Vagina (tissue), 2 donors: ENCODE measurements at places on chromosomes 13 and 19.

- no peak for DNase-seq
Measured at GRCh38 chr19:19098703-19099632, 35.2 kb downstream of the SLC25A42 start.

- DNase-seq, result no peak
Measured at GRCh38 chr13:70668293-70668692, 560.0 kb upstream of the KLHL1 start.

- no peak for DNase-seq
Measured at GRCh38 chr13:48448959-48449614, 36.2 kb upstream of the LPAR6 start.

GRCh38 chr13:110759710-110760109, 46.2 kb downstream of the ING1 start:
- DNase-seq, result no peak

DNA sequence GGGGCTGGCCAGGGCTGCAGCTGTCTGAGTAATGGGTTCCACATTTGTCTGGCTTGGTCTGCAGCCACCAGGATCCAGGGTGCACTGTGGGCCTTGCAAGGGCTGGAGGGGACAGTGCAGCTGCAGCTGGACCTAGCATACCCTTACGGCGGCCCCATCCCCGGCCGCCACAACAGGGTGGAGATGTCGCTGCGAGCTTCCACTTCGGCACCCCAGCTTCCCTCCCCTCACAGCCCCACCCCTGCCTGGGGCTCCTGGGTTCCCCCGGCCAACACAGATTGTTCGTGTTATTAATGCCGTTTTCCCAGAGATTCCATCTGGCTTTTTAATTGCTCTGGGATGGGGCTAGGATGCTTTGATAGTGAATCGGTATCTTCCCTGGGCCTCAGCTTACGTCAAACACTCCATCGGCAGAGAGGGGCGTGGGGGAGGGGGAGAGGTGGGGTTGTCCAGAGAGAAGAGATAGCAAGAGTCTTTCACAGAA, 5.8 kb downstream of the CEBPA start:
- no peak for DNase-seq

DNA sequence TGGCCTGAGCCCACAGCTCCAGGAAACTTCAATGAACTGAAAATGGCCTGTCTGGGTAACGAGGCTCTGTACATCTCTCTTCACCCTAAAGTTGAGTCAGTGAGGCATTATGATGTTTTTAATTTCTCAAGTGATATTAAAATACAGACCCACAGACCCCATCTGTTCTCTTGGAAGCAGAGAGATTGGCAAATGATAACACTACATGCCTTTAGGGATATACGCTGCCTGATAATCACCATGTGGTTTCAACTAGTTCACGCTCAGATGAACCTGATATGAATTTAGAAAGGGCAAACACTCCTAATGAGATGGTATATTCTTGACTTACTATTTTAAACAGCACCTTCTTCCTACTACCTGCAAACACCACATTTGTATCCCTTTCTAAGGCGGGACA, 127.5 kb downstream of the RFC3 start:
- DNase-seq, result no peak

DNA sequence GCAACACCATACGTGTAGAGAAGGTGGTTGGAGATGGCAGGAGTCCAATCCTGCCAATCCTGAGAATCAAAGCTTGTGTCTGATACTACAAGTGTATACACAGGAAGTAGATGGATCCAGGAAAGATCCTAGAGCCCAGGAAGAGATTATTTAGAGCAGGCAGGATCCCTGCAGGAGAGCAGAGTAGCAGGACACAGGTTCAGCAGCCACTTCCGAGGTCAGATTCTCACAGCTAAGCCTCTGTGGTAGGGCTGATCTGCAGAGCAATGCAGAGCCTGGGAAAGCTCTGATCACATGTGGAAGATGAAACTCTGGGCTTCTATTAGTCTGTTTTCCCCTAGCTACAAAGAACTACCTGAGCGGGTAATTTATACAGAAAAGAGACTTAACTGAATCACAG, 28.5 kb upstream of the ZNF331 start:
- no peak for DNase-seq

DNA sequence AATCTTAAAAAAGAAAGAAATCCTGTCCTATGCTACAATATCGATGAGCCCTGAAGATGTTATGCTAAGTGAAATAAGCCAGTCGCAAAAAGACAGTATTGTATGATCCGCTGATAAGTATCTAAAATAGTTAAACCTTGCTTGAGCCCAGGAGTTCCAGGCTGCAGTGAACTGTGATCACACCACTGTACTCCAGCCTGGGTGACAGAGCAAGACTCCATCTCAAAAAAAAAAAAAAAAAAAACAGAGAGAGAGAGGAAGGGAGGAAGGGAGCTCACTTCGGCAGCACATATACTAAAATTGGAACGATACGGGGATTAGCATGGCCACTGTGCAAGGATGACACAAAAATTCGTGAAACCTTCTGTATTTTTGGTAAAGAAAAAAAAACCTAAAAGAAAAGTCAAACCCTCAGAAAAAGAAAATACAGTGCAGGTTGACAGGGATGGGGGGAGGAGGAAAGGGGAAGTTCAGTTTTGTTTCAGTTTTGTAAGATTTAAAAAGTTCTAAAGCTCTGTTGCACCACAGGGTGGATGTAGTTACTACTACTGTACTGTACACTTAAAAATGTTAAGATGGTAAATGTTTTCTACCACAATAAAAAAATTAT, 8.4 kb downstream of the CLASRP start:
- no peak for DNase-seq

DNA sequence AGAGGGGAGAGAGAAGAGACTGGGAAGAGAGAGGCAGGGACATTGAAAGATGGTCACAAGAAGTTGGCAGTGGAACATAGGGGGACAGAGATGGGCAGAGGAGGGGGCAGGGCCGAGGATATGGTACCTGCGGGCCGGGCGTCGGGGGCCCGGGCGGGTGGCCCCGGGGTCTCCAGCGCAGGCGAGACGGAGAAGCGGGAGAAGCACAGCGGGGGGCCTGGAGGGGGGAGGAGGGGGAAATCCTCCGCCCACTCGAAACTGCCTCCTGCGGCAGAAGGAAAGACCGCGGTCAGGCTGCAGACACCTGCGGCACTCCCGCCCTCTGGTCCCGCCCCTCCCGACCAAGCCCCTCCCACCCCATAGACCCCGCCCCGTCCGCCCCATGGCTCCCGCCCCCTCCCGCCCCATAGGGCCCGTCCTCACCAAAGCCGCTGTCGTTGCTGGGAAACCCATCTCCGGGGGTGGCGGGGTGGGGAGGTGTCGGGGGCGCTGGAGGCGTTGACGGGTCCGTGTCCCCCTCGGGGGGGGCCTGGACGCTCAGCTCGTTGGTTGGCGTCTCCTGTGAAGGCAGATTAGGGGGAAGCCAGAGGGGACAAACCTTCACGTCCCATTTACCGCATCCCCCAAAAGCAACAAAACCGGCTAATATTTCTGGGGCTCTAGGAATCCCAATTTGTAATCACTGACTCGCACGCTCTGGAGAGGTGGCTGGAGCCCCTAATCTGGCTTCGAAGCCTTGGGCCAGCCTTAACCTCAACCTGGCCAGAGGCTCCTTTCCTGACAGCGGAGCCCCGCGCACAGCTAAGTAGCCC, 20.4 kb downstream of the LMTK3 start:
- no peak for DNase-seq

- DNase-seq, result no peak
Measured at GRCh38 chr19:15297416-15298224, 34.7 kb downstream of the BRD4 start.

- DNase-seq, result no peak
Measured at GRCh38 chr19:32450217-32450616, 44.6 kb downstream of the DPY19L3 start.

DNA sequence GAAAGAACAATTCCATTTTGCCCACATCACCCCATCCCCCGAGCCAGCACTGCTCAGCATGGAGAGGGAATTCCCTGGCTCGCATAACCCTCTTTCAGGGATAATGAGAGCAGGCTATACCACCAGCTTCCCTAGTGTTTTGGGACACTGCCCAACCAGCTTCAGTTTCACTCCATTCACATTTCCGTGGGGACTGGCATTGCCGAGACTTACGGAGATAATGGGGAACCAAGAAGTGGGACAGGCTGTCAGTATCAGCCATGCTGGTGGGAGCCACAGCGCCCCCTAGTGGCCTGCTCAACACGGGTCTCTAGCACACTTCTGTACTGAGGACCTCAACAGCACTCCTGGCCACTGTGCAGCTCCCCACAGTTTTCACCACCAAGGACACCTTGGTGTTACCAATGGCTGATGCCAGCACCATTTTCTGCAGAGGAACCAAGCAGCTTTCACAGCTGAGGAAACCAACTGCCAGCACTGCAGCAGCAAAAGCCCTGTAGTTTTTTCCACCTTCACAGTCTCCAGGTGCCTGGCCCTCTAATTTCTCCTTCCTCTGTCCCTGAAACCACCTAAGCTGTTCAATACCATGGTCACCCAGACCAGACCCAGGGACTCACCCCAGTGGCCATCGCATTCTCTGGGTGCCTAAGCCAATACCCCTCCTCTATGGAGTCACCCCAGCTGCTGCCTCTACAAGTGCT, 23.7 kb downstream of the SLC6A16 start:
- DNase-seq, result no peak

GRCh38 chr13:24261566-24261965, 47.8 kb upstream of the C1QTNF9 start:
- no peak for DNase-seq

GRCh38 chr13:79710376-79710775, 229.4 kb downstream of the NDFIP2 start:
- DNase-seq, result no peak

DNA sequence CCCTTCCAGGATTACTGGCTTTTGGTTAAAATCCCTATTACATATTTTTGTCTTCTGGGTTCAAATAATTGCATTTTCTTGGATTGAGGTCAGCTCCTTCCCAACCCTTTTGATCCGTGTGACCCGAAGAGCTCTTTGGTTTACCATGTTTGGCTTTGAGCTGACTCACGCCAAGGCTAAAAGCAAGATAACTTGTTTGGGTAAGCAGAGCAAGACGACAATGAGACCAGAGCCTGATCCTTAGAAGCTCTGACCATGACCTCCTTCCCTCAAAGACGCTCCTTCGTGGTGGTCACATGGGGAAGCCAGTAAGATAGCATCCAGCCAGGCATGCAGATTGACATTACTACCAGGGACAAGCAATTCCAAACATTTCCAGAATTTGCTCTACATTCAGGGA, 153.8 kb downstream of the DCT start:
- no peak for DNase-seq

DNA sequence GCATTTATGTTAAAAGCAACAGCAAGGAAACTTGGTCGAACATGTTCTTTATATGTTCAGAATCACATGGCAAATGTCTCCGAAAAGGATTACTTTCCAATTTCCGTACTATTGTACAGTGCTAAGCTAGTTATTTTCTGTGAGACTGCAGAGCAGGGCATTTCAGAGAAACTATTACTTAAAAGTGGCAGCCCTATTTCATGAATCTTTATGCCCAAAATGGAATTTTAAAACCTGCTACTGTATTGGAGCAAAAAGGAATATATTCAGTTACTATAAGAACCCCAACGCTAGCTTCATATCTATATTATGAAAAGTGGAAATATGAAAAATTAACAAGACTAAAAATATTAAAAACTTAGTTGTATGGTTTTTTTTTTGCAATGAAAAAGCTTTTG, 2.2 kb upstream of the KLF5 start:
- no peak for DNase-seq

GRCh38 chr13:48477191-48477855, 55.6 kb downstream of the RCBTB2 start:
- no peak for DNase-seq

GRCh38 chr19:12933287-12934072, at the start of gene FARSA:
Gene FARSA, minus strand, starts transcription at chr19:12933711. Its CDS starts 15 bp downstream, at chr19:12933696.
- no peak for DNase-seq

GRCh38 chr19:41263042-41263849, 926 bp upstream of the HNRNPUL1 start:
- DNase-seq, result peak; percentile 93

DNA sequence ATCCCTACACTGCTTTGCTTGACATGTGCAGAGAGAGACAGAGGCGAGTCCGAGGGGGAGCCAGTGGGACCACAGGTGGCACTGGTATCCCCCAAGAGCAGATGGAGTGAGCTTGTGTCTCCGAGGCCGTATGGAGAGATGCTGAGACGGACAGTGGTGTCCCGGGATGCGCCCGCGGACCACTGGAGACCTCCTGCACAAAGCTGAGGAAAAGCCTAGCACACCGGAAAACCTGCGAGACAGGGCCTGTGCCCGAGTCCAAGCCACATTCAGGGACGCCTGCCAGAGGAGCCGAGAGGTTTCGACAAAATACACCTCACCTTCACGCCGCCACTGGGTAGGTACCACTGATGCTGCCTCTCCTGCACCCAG, 66.0 kb upstream of the ZNF527 start:
- no peak for DNase-seq

- no peak for DNase-seq
Measured at GRCh38 chr13:45865414-45865813, 13.9 kb upstream of the SIAH3 start.

- peak; percentile 32 for DNase-seq
Measured at GRCh38 chr19:20858218-20858617, 64.8 kb upstream of the ZNF85 start.

DNA sequence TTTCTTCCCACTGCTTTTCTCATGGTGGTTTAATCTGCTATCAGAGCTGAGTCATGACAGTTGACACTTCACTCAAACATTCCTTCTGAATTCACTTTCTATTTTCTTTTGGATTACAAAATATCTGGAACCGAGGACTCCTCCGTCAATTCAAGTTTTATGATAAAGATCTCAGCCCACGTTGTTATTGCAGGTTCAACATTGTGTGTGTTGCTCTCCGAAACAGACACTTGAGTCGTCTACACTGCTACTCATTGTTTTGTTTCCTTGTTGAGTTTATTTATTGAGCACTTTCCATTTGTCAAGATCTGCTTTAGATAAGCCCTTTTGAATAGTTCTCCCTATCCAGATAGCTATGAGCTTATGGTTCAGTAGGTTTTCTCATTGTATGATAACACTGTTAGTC, 636.1 kb upstream of the GPC6 start:
- no peak for DNase-seq

DNA sequence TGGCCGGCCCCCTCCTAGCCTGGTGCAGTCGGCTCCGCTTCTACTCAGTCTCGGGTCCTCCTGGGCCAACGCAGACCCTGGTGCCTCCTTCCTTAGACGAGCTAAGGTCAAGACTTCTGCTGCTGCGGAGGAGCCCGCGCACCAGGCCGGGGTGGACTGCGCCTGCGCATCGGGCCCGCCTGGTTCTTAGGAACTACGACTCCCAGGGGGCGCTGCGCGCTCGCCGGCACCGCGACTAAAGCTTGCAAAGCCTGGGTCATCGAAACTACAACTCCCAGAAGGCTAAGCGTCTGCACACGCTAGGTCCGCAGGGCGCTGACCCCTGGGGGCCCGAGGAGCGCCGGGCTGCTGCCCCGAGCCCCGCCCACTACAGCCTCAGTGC, at the start of gene ZNF835:
TSS of gene ZNF835 (minus strand) at position 145 of the 382 bp plus-strand sequence. CDS start 6,559 bp downstream, outside the sequence.
- DNase-seq, result no peak

- DNase-seq, result no peak
Measured at GRCh38 chr19:595326-596262, 5.9 kb downstream of the HCN2 start.
